ENCODE measurements at places on chromosomes 11 and 22. TPM values are rescaled to one million over a fixed set of nuclear protein-coding genes. Genes with fewer than 3 reads are reported as not detected.

- no peaks in the 10 kb centered on the region for H3K4me1 ChIP-seq
- H3K4me3 ChIP-seq: no peak overlapping the region
- DNase-seq: no peak
- H3K36me3 ChIP-seq: no peaks in the 10 kb centered on the region
- H3K27ac ChIP-seq: no peak overlapping the region
Observed at GRCh38 chr11:108561535-108561991, 32.0 kb downstream of the EXPH5 start.

DNA sequence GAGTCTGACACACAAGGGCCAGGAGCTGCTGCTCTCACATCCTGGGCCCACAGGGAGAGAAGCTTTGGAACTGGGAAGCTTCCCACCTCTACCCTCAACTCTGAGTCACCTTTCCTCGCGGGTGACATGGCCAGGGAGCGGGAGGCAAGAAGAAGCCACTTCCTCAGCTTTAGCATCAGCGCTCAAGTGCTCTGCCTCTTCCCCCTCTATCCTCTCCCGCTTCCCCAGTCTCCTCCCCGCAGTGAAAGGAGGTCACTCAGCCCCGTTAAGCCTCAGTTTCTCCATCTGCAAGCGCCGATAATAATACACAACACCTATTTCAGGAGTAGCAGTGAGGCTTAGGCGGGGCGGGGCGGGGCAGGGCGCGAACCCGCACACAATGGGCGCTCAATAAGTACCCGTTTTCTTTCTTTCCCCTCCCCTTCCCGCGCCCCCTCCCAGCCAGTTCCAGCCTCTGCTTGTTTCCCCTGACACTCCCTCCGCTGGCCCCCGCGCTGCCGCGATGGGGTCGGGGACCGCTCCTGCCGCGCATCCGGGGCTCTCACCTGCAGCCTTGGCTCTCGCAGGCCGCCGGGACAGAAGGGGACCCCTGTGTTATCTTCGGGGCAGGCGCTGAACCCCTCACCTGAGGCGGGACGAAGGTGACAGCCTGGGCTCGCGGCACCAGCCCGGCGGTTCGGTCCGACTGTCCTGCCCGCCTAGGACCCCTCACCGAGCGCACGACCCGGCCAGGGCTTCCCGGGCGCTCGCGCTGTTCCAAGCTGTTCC, 892 bp downstream of the GDPD5 start:
- peak; percentile 48 for DNase-seq
- no peaks in the 10 kb centered on the region for H3K27me3 ChIP-seq
- H3K36me3 ChIP-seq: no peaks in the 10 kb centered on the region
- peak overlapping the region; percentile 76 for H3K4me3 ChIP-seq

DNA sequence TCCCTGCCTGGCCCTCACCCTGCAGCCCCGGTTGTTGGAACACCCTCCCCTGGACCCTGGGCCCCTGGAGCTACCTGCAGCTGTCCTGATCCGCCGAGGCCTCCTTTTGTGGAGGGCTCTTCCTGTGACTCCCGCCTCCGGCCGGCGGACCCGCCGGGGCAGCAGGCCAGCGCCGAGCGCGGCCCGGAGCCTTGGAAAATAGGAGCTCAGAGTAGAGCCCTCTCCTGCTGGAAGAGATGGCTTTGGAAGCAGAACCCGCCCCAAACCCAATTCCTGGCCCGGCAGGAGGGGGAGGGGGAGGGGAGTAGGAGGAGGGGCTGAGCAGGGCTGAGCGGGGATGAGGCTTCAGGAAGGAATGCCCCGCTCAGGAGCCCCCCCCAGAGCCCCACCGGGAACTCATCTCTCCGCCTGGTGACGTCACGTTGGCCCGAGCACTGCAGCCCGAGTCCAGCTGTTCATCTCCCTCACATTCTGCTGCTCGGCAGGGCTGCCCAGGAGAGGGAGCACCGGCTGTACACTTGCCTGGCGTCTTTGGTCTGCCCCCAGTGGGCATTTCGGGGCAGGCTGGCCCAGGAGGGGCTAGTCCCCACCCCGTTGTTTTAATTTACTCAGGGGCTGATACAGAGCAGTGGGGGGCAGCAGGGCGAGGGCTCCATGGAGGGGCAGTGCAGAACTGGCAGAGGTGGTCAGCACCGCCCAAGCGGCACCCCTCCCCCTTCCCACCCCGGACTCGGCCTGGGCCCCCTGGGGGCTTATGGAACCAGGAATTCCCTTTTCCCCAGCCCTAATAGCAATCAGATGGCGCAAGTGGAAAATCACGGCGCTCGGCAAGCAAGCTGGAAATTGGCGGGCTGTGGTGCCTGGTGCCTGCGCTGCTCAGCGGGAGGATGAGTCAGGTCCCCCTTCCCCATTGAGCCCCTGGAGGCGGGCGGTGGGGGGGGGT, at the start of gene MRGPRF:
Gene MRGPRF, minus strand, starts transcription at position 238 of the 943 bp plus-strand sequence. CDS start 3,345 bp downstream, outside the sequence.
- H3K36me3 ChIP-seq: no peaks in the 10 kb centered on the region
- H3K4me3 ChIP-seq: no peak within 1 kb of the TSS
- H3K4me1 ChIP-seq: no peaks in the 10 kb centered on the region

CCDC117 gene
- 15.6 TPM for polyA plus RNA-seq

GRCh38 chr11:62909107-62909894, 11.9 kb downstream of the CHRM1 start:
- no peaks in the 10 kb centered on the region for H3K4me1 ChIP-seq
- no peak for DNase-seq
- H3K27ac ChIP-seq: no peak overlapping the region
- peaks cover 5% of the 10 kb centered on the region for H3K27me3 ChIP-seq
- no peak overlapping the region for H3K4me3 ChIP-seq

Data from CD4-positive, CD25-positive, alpha-beta regulatory T cell (primary cell).